ENCODE measurements at places on chromosomes 5 and 9. TPM values are rescaled to one million over a fixed set of nuclear protein-coding genes. Genes with fewer than 3 reads are reported as not detected.

Gene PCDHA10
- 0.02 TPM for polyA plus RNA-seq

Gene PCDHAC2
- polyA plus RNA-seq: not detected

Gene HTR4
- not detected for polyA plus RNA-seq

Gene CWC27
- polyA plus RNA-seq: 23.2 TPM

Gene RNF145
- polyA plus RNA-seq: 80.2 TPM

Gene DRD1
- polyA plus RNA-seq: 0.11 TPM

Gene PLK2
- polyA plus RNA-seq: 229 TPM

Gene PCDHGA11
- polyA plus RNA-seq: 7.5 TPM

Gene PCDHB16
- polyA plus RNA-seq: 0.66 TPM

Gene CSF2
- polyA plus RNA-seq: not detected

Data from AG04450 (cell line).